ENCODE measurements at places on chromosomes 5 and 9.

DNA sequence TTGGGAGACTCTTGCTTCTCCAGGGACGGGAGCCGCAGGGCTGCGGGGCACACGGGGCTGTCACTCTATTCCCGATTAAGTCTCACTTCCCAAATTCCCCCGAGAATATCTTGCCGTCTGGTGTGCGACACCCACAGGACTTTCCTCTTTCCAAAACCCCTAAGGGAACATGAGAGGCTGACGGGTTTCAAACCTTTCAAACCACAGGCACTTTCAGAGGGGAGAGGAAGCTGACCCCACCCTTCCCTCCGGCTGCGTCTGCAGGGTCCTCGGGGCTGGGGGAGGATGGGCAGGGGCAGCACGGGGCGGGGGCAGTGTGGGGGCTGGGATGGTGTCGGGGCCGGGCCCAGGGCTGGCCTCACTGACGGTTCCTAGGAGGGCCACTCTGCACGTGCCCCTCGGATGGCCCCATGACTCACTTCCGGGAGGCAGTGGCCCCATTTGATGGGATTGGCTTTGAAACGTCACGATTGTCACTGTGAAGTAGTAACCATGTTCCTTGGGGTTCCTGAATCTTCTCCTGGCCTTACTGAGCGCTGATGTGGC is 38.2 kb downstream of the SLC9A3 start:
- no peak for DNase-seq

DNA sequence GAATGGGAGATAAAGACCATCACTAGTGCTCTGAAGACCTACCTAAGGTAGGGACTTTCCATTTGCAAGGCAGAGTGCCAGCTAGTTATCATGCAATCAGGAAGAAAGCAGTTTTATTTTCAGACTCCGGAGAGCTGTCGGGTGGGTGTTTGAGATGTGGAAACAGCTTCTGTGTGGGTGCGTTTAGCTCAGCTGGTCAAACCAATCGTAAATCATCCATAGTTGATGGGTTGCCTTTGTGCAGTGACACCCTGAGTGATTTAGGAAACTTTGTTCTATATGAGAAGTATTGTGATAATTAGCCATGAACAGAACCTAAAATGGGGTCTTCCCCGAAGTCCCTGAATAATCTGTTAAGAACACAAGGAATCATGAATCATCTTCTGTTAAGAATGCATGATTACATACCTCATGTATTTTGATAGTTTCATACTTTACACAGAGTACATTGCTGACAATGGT is 284.3 kb downstream of the ARHGAP26 start:
- DNase-seq = no peak

DNA sequence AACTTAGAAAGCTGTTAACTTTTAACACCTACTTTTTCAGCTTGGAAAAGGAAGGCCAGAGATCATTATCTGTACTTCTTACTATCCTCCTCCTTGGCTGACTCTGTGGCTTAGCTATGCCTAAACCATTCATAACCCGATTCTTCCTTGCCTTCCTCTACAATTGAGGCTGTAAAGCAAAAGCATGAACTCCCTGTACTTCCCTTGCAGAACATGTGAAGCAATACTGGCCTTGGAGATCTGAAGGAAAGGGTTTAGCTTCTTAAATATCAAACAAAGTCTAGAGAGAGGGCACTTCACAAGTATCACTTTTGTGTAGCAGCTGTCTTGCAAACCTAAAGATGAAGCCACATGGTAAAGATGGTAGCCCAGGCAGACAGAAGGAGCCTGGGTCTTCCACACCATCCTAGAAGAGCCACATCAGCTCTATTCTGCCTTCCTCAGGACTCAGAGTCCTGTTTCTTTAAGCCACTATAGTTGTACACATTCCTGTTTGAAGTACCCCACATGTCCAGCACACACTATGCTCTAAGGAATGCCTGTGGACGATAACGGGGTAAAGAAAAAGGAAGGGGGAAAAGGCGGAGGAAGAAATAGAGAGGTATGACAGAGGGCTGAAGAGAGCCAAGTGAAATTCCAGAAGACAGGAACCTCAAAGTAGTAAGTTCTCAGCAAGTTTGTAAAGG is 169.2 kb downstream of the SLIT3 start:
- DNase-seq = no peak

DNA sequence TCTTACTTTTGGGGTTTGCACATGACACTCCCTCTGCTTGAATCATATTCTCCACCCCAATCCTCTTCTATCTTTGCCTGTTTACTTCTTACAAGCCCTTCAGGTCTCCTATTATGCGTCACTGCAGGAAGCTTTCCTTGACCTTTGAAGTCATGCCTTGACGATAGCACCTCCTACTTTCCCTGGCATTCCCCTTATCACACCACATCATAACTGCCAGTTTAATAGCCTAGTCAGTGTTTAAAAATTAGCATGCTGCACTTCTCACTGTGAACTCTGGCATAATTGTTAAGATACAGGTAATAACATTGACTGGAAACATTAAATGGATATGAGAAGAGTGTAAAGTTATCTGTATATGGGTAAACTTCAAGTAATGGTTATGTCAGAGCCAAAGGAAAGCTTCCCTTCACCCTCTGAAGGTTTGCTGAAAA is 37.1 kb upstream of the CEP120 start:
- DNase-seq = no peak

DNA sequence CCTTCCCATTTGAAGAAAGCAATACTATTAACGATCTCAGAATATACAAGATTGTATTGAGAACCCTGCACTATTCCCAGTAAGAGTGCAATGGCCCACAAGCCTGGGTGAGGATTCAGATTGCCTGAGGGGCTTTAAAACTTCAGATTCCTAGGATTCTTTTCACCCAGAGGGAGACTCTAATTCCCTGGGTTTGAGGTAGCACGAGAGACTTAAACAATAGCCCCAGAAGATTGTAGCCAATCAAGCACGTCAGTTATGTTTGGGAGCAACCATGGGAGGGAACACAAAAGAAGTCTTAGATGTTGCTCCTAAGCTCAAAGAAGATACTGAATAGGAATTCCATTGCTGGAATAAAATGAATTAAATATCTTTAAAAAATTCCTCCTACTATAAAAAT is 17.9 kb downstream of the MRPS27 start:
- no peak for DNase-seq

GRCh38 chr9:27339661-27340284 is 42.8 kb upstream of the EQTN start:
- no peak for DNase-seq

DNA sequence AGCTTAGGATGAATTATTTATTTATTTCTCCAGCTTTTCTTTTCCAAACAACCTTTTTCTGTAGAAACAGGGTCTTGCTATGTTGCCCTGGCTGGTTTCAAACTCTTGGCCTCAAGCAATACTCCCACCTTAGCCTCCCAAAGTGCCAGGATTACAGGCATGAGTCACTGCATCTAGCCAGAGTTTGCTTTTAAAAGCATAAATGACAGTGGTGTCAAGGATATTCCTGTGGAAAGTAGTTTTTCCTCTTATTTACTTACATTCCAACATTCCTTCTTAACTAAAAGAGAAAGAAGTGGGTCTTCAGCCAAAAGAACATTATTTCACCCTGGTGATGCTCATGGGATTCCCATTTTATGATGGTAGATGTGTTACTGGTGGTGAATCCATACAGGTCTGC is 62.4 kb downstream of the GRIA1 start:
- no peak for DNase-seq

DNA sequence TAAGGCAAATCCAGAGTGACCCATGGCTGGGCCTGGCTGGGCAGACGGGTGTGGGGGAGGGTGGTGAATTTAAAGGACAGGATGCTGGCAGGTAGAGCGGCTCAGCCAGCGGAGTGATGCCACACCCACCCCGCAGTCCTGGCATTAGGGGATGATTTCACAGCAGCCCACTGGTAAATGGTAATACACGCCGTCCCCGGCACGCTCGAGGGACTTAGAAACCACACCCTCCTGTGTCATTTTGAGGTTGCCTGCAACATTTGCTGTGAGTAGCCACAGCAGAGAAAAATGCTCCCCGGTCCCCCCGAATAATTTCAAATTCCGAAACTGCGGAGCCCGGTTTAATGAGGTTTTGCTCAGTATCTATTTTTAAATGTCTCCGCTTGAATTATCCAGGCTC is 71.3 kb upstream of the FCN2 start:
- DNase-seq = no peak

GRCh38 chr5:31366941-31367340 is 165.0 kb downstream of the DROSHA start:
- no peak for DNase-seq

DNA sequence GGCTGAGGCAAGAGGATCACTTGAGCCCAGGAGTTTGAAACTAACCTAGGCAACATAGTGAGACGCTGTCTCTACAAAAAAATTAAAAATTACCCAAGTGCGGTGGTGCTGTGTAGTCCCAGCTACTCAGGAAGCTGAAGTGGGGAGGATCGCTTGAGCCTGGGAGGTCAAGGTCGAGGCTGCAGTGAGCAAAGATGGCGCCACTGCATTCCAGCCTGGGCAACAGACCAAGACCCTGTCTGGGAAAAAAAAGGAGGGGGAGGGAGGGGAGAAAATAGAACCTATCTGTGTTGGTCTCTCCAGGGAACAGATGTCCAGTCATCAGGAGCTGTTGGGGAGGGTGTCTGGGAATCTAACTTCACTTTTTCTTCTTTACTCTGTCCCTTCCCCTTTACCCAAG is 24.3 kb downstream of the MAT2B start:
- no peak for DNase-seq

- DNase-seq = no peak
These were observed 376.4 kb downstream of the CHSY3 start for GRCh38 chr5:130280528-130281217.

- no peak for DNase-seq
These were observed 20.3 kb upstream of the TERT start for GRCh38 chr5:1315018-1315708.

- DNase-seq = no peak
These were observed 38.1 kb downstream of the ANGPTL2 start for GRCh38 chr9:127084076-127085039.

Data from COLO829 (cell line).